Breast epithelium (tissue), 4 donors: ENCODE measurements at places on chromosomes 2 and 18. TPM values are rescaled to one million over a fixed set of nuclear protein-coding genes. Genes with fewer than 3 reads are reported as not detected.

DNA sequence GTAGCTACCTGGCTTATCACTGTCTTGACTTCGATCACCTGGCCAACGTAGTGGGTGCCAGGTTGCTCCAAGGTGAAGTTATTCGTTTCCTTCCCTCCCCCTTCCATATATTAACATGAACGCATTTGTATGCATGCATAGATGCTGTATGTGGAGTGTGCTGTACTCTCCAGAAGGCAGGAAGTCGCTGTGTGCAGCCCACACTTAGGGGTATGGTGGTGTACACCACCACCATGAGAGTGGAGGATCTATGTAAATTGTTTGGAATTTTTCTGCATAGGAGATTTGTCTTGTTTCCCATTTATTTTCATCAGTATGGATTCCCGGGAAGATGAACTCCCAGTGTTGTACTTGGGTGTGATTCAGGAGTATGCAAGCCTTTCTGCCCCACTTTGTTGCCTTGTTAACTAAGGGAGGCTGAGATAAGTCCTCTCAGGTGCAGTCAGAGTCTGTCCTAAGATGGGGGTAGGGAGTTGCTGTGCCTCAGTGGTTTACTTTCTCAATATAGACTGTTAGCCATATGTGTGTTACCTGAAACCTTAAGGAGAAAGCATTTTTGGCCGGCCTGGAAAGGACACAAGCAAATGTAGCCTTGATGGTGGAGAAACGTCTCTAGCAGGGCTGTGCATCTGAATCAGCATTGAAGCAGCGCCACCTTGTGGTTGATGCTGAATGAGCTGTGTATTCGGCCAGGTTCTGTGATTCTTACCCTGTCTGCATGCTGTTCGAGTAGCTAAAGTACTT is 149.8 kb downstream of the TANC1 start:
- peak; percentile 92 for DNase-seq

GRCh38 chr2:31066086-31066485 is 72.2 kb downstream of the GALNT14 start:
- DNase-seq: no peak

DNA sequence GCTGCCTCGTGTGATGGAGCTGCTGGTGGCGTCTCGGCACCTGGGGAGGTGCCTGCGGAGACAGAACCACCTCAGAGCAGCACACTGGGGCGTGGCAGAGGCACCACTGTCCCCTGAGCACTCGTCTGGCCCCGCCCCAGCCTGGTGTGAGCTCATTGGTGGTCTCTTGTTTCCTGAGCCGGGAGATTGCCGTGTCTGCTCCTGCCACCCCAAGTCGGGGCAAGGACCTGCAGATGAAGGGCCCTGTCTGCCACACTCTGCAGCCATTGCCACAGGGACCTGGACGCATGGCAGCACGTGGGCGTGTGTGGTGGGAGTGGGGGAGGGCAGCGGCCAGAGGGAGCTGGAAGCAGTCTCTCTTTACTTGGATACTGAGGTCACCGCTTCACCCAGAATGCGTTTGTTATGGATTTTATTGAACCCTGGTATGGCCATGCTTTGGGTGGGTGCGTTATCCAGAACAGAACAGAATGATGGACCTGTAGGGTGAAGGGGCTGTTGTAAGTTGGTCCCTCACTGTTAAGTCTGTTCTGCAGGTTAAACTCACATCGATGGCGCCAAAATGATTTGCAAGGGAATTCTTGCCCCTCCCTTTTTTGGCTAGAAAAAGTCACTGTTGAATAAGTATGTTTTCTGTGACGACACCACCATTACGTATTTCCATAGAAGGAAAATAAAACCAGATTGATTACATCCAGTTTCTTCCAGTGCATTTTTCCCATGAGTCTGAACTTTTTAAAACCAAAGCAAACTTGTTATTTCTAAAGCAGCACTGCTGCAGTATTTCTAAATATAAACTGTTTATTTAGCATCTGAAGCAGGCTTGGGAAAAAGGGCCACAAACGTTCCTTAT is 92.0 kb downstream of the USP40 start:
- DNase-seq: no peak

- DNase-seq: no peak
Measured at GRCh38 chr2:232519581-232520438, at the start of gene PRSS56. Gene PRSS56, plus strand, starts transcription at chr2:232520388. Its CDS starts 211 bp downstream, at chr2:232520599.

GRCh38 chr2:36416370-36417165 is 61.0 kb downstream of the CRIM1 start:
- no peak for DNase-seq

DNA sequence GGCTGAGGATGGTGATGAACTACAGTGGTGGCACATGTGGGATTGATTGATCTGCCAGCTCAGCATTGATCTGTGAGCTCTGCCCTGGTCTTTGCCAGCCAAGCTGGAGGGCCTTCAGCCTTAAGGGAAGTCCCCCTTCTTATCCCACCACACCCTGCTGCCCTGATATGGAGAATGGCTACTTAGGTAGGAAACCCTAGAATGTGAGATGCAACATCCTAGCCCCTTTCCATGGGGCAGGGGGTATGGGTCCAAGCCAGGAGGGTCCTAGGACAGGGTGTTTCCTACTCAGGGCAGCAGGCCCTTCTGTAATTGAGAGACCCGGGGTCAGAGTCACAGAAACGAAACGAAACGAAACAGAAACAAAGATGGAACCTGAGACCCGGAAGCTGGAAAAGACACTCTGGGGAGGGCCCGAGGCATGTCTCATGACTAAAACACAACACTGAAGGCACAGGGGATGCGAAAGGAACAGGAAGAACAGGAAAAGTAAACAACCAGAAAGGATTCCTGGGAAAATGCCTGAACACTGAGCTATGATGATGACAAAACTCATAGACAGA is 16.9 kb upstream of the SULT1C2 start:
- DNase-seq: no peak

DNA sequence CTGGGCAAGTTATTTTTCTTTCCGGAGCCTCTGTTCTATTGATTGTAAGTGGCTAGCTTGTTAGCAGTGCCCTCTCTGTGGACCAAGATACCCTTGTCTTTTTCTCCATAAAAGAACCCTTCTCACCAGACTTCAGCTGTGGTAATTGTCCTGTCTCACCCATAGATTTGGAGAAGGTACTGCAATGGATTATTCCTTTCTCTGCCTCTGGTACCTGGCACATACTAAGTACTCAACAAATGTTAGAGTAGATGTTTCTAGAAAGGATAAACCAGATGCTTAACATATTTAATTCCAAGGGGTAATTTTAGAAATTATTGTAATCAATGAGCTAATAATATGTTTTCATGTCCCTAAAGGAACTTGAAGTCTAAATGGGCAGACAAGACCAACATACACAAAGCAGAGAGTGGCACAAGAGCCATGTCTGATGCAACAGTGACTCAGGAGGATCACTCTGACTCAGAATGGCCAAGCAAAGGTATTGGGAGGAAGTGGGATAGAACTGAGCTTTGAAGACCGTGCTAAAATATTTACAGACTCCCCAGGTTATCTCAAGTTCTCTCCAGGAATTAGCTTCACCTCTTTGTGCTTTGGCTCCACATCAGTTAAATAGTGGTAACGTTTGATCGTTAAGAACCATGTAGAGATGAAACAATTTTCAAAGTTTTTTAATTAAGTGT is 129.7 kb upstream of the OSR1 start:
- no peak for DNase-seq

DNA sequence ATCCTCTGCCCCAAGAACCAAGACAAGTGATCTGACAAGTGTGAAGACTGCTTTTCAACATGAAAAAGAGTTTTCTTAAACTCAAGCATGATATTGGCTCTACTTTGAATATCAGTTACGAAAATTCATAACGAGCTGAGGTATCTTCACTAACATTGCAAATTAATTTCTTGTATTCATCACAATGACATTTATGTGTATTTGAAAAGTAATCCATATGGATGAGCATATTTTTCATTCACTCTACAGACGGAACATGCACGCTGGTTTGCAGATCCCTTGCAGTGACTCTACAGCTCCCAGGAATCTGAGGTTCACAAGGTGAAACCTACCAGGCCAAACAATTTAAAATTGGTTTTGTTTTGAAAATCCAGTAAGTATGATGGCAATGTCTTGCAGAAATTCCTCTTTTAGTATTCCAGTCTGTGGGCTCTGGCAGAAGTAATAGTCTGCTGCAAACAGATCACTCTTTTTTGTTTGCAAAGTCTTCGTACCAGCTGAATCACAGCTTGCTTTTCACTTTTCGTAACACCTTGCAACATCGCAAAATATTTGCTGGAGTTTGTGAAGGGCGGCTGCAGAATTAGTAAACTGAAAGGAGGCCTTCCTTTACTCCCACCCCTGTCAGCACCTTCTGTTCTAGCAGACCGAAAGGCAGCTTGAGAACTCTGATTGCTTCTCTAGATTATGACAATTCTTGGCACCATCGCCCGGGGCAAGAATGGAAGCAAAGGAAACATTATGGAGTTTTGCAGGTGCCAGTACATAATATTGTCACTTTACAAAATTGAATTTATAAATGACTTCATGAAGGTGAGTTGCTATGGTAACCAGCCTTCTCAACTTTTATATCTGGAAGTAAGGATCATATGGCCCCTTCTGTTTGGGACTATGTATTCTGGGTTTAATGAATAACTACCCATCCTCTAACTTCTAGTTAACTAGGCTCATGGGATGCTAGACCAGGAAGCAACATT is 168.7 kb downstream of the TMEM247 start:
- DNase-seq: no peak

DNA sequence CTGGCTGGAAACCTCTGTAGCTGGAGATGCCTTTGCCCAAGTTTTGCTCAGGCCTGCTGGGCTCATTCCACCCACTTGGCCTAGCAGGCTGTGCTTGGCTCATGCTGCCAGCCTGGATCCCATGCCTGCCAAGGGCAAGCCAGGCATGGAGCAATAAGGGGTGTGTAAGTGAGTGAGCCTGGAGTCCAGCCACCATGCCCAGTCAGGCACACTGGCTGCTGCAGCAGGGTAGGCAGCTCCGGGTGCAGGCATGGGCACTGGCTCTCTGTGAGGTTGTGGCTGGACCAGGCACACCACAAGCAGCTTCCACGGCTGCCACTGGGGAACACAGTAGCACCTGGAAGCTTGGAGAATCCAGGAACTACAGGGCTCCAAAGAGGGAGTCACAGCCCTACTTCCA is 147.7 kb upstream of the HS6ST1 start:
- peak; percentile 82 for DNase-seq

DNA sequence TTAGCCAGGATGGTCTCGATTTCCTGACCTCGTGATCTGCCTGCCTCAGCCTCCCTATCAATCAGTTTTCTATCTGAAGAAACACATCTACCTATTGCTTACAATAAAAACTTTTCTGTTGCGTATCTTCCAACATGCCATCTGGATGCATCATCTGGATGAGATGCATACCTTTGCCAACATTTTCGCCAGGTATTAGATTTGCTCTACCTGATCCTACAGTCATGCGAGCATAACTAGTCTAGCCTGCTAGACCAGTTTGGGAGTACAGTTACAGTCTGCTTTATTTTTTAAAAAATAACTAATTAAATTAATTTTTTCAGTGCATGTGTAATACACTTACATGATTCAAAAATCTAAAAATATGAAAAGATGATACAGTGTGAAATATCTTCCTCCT is 334.0 kb upstream of the MEX3C start:
- DNase-seq: no peak

- no peak for DNase-seq
Measured at GRCh38 chr18:60401346-60401745, 28.8 kb upstream of the MC4R start.

- DNase-seq: no peak
Measured at GRCh38 chr2:135074216-135074615, 22.1 kb downstream of the RAB3GAP1 start.

GRCh38 chr2:117631152-117631945 is 183.1 kb upstream of the DDX18 start:
- no peak for DNase-seq

- DNase-seq: no peak
Measured at GRCh38 chr2:28901841-28902240, 7.4 kb downstream of the WDR43 start.

DNA sequence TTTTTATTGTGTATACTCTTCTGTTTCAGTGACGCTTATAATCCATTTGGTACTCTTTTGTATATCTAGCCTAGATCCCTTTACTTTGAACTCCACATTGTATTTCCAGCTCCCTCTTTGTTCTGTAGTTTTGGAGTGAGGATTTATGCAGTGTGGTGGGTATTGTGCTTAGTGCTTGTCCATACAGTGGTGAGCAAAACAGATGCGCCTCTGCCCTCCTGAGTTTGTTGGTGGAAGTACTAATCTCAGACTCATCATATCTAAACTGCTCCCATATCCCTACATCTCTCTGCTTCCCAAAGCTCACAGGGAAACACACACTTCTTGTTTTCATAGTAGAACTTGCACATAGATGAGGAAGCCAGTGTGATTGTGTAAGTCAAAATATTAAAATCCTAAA is 12.1 kb downstream of the PTCD3 start:
- no peak for DNase-seq

DNA sequence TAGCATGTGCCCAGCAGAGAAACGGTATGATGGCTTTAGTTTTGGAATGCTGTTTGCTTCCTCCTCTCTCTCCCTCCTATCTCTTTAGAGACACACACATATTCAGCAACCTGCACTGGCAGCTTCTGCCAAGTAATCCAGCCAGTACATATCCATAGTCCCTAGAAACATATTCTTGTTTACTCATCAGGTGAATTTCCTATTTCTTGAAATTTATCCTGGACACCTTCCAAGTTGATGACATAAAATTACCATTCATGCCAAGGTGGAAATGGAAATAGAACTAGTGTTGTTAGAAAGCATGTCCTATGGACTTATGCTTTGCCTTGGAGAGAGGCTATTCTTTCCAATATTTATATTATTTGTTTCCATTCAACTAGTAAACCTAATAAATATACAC is 50.9 kb upstream of the RGPD4 start:
- DNase-seq: no peak

DNA sequence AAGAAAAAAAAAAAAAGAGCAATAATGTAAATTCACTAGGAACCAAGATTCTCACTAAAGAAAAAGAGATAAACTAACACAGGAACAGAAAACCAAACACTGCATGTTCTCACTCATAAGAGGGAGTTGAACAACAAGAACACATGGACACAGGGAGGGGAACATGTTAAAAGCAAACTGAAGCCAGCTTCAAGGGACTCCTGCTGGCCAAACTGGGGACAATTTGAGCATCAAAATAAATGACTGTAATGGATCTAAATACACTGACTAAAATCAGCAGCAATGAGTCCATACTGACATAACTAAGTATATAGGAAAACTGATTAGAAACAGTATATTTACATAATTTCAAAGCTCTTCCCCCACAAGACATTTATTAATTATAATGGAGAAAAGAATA is 73.0 kb downstream of the FARSB start:
- no peak for DNase-seq

GRCh38 chr2:150885774-150886386 is 375.8 kb downstream of the RBM43 start:
- DNase-seq: no peak

Gene IL37
- total RNA-seq: not detected

Gene EVX2
- not detected for total RNA-seq

Gene LCT
- not detected for total RNA-seq

Gene LIPG
- 0.44 TPM for total RNA-seq
